Mesenteric fat pad (tissue), 1 donor: ENCODE measurements at places on chromosomes 7 and 10.

GRCh38 chr7:135454060-135454459 lies 55.8 kb downstream of the CNOT4 start:
- no peak for DNase-seq

DNA sequence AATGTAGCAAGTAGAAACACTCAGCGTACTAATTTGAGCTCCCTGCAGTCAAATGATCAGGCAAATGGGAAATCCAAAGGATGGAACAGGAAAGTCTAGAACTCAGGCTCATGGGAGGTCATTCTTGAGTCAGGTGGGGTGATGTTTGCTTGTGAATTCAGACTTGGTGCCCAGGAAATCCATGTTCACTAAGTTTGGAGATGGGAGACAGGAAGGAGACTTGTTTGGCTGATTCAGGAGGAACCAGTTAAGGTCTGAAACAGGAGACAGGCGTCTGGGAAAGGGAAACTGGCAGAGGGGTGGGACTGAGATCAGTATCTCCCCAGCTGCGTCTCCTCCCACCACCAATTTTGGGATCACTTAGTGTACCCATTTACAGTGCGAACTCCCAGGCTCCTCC lies 38.4 kb upstream of the ZNF438 start:
- no peak for DNase-seq

- DNase-seq = no peak
These were observed 61.7 kb downstream of the PROSER2 start for GRCh38 chr10:11884706-11885423.

DNA sequence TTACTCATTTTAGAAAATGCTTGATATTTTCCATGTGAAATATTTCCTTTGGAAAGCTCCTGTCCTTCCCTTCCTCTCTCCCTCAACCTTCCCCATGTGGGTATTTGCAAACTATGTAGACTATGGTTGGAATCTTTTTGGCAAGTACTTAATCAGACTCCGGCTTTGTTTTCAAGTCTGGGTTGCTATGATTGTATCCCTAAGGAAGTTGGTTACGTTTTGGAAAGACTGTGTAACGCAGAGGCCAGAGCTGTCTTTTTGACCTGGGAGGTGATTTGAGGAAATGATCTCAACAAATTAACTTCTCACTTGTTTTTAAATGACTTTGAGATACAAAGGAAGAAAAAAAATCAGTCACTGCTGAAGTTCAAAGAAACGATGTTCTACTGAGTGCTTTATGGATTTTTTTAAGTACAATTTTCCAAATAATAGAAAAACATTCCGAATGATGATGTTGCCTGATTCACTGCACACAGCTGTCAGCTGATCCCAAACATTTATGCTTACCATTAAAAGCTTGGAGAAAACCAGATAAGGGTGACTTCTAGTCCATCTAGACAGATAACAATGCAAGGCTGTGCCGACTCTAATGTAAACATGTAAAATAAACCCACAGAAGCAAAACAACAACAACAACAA lies 145.5 kb upstream of the CELF2 start:
- DNase-seq = no peak

- no peak for DNase-seq
These were observed 79.0 kb upstream of the HABP2 start for GRCh38 chr10:113473851-113474250.

- DNase-seq = no peak
These were observed 860 bp downstream of the SEC31B start for GRCh38 chr10:100518761-100519241.

- DNase-seq = no peak
These were observed 100.0 kb downstream of the LSM5 start for GRCh38 chr7:32390210-32390609.

GRCh38 chr7:36366718-36367560 lies 22.7 kb upstream of the ANLN start:
- DNase-seq = peak; percentile 96

DNA sequence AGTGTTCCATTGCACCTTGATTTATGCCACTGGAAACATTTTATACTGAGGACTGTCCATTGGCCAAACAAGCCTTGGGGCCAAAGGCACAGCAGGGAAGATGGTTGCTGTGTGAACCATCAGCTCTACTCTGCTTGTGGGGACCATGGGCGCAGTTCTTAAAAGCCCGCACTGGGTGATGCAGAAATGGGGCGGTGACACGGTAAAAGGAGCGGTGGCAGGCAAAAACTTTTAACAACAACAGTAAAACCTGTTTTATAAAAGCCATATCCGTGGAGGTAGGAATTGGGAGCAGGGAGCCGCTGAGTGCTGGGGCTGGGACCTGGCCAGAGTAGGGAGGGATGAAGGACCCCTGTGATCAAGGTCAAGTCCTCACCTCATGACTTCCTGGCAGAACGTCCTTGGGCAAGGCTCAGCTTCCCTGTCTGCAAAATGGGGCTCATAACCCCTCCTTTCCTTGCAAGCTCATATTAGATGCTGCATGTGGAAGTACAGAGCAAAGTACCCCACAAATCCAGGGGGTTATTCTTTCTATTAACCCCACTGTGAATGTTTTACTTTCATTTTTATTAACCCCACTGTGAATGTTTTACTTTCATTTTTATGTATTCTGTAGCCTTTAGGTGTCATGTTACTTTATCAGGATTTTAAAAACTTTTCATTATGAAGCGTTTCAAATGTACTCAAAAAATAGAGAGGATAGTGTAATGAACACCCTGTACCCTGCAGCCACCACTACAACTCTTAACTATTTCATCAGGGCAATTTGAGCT lies 78.3 kb downstream of the GRK5 start:
- DNase-seq = no peak

GRCh38 chr10:17409170-17409733 lies 45.1 kb downstream of the ST8SIA6 start:
- DNase-seq = no peak

- no peak for DNase-seq
These were observed 50.8 kb upstream of the BTRC start for GRCh38 chr10:101303087-101303703.

- no peak for DNase-seq
These were observed 113.2 kb downstream of the HERPUD2 start for GRCh38 chr7:35581605-35582210.

GRCh38 chr10:21334891-21335696 lies 190.4 kb downstream of the SKIDA1 start:
- DNase-seq = peak; percentile 82

- no peak for DNase-seq
These were observed 227.9 kb upstream of the PRSS58 start for GRCh38 chr7:142485617-142486226.

DNA sequence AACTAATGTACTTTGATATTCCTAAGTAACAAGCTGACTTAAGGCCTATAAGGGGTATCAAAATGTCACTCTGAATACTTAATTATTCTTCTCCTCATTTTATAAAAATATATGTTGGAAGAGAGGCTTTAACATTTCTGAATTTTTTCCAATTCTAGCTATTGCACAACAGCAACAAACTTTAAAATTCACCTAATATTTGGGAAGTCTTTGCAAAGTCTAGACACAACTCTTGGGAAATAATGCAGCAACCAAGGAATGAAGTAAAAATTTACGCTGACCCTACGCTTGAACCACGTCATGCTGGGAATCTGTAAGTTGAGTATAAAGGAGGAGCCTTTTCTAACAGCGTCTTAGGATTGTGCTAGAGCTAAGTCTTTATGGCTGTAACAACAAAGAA lies 243.9 kb upstream of the IMMP2L start:
- DNase-seq = no peak

- DNase-seq = no peak
These were observed 2.7 kb upstream of the CUEDC2 start for GRCh38 chr10:102435133-102435497.

GRCh38 chr10:71432956-71433767 lies 36.4 kb downstream of the CDH23 start:
- DNase-seq = peak; percentile 67

GRCh38 chr7:52764492-52765169 lies 270.8 kb upstream of the POM121L12 start:
- DNase-seq = no peak
